AG09309 (cell line): ENCODE measurements at places on chromosomes 11 and 22.

- DNase-seq: no peak
Observed at GRCh38 chr22:34866495-34867131, 199.3 kb upstream of the ISX start.

DNA sequence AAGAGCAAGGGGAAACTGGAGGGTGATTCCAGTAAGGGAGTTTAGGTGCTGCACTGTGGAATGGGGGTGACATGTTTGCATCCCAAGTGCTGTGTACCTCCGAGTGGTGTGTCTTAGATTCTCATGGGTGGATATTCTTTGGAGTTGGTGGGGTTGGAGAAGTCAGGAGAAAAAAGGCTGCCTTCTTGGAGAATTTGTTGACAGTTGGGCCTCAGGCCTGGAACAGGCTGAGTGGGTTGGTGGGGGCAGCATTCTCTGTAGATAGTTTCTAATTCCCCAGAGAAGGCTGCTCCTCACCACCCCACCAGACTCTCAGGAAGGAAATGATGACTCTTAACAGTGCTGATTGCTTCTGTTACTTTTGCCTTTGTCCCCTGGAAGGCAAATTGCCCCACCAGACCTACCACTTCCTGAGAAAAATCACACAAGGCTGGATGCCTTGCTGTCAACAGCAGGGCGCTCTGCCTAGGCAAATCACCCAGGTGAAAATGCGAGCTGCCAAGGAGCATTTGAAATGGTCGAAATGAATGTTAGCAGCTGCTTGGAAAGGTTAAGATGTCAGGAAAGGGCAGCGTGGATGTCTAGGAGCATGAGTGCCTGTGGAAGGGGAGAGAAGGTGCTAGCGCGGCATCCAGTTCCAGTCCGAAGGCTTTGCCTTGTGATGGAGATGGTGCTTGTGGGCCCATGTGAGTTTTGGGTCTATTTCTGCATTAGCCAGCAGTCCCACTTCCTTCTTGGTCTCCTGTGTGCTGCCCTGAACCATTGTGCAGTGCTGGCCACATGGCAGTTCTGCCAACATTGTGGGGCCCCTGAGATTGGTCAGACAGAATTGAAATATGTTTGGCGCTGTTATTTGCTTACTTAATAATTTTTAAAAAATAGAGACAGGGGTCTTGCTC, 29.7 kb upstream of the SORL1-AS1 start:
- DNase-seq: no peak

GRCh38 chr22:38034278-38034882, 22.8 kb upstream of the PICK1 start:
- peak; percentile 55 for DNase-seq

DNA sequence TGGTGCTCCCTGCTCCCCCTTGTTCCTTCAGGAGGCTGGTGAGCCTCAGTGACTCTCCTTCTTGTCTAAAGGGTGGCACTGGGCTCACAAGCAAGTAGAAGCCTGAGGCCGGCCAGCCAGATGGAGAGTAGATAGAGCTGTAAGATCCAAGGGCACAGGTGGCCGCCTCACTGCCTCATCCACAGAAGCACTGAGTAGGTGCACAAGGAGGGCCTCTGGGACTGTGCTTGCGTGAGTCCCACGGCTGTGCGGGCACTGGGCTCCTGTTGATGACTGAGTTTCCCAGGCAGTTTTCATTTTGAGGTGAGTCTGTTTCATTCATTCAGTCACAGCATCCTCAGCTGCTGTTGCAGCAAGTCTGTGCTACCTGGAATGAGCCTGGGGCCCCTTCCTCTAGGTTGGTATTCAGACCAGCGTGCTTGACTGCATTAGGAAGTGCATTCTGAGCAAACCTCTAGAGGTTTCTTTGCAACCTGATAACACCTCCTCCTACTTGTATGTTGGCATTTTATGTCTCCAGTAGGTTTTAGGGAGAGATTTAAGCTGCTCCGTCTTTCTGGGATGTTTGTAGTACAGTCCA, 184.0 kb downstream of the TBC1D22A start:
- no peak for DNase-seq

- DNase-seq: peak; percentile 27
Observed at GRCh38 chr11:11306855-11307254, 46.2 kb downstream of the CSNK2A3 start.

GRCh38 chr11:22768281-22768680, 61.3 kb downstream of the SVIP start:
- DNase-seq: no peak

- DNase-seq: no peak
Observed at GRCh38 chr11:92045301-92045700, 179.3 kb upstream of the FAT3 start.
